LNCaP clone FGC (cell line): ENCODE measurements at places on chromosomes 2 and 18.

GRCh38 chr2:227728035-227728434 is at the start of gene SCYGR7:
SCYGR7 (plus strand) TSS chr2:227728335; CDS start chr2:227728335, 0 bp downstream.
- no peak for DNase-seq

DNA sequence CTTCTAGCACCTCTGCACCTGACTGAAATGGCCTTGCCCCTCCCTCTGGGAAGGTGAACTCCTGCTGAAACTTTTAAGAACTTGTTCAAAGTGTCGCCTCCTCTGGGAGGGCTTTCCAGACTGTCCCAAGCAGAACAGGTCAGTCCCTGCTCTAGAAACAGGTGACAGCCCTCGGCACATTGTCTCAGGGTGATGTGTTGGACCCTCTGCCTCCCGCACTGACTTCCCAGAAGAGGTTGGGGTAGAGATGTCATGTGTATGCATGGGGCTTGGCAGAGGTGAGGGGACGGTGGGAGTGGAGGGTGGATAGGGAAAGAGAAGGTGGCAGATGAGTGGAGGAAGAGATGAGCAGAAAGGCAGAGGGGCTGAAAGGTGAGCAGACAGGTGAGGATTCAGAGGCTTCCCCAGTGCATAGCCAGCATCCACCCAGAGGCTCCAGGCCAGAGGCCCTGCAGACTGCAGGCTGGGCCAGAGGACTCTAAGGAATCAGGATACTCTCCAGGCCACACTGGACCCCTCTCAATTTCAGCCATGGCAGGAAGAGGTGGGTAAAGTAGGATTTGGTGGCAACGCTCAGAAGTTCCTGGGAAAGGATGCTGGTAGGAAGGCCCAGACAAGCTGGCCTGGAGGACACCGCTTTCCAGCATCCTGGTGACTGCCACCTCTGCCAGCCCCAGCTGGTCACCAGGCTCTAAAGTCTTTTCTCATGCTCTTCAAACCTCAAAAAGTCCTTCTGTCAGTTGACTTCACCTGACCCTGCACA is 24.8 kb upstream of the TNS1 start:
- no peak for DNase-seq

DNA sequence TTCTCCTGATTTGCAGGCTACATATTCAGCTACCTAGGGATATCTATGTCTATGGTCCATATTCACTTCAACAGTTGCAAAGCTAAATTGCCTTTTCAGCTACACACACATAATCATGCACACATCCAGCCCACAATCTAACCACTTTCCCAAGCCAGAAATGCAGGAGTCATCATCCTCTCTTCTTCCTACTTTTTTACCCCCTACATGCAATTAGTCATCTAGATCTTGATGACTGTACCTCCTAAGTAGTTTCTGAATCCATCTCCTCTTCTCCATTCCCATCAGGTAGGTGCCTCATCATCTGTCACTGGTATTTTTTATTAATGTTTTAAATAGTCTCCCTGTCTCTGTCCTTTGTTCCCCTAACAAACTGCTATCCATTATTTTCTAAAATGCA is 23.7 kb upstream of the SPRED2 start:
- no peak for DNase-seq

- DNase-seq = no peak
These were observed 196.1 kb upstream of the MYT1L start for GRCh38 chr2:2527148-2527547.

GRCh38 chr2:40434731-40435271 is 17.1 kb downstream of the SLC8A1 start:
- no peak for DNase-seq

DNA sequence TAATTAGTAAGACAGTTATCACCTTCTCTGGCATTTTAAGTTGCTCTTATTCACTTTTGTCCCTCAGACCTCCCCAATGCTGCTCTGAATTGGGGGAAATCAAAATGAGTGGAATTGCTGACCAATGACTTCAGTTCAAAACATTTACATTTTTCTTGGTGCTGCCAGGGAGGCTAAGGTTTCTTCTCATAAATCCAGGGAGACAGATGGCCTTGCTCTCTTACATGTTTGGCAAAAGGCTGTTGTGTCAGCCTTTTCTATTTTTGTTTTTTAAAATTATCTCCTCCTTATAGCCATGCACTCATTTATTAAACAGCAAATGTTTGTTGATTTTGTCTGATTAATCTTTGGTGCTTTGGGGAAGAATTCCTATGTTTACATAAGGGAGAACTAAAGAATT is 82.0 kb downstream of the GALNT13 start:
- no peak for DNase-seq

DNA sequence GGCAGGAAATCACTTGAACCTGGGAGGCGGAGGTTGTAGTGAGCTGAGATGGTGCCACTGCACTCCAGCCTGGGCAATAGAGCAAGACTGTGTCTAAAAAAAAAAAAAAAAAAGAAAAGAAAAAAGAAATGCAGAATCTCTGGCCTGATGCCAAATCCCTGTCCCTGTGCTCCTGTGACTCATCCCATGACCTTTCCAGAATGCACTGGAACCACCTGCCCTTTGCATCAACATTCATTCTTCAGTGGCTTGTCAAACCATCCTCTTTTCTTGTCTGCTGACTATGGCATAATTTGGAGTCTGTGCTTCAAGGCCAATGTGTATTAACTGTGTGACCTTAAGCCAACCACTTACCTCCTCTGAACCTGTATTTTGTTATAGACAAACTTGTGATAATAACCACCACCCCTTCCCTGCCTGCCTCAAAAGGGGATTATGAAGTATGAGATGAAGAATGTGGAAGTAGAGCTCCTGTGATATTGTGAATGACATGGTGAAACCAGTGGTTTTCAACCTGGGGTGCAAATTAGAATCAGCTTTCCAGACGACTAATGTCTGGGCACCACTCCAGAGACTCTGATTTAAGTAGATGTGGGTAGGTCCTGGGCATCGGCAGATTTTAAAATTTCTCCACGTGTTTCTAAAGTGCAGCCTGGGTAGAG is 189.3 kb downstream of the CLIP4 start:
- DNase-seq = no peak

DNA sequence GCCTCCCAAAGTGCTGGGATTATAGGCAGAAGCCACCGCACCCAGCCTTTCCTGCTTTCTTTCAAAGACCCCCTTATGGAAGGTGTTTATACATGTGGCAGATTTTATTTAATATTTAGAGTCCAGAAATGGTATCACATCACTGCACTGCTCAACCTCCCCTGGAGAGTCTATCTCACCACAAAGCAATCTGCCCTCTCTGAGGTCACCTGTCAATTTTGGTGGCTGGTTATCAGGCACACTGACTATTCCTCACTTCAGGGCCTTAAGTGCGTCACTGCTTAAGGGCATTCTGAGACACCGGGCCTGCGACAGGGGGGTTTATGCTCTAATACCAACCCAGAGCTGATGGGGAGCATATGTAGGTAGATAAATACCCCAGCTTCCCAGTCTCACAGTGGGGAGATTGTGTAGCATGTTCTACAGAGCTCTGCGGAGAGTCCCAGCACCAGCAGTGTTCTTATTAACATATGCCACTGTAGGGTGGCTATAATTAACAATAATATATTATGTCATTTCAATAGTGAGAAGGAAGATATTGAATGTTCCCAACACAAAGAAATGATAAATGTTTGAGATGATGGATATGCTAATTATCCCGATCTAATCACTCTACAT is 42.7 kb upstream of the ZDBF2 start:
- DNase-seq = no peak

DNA sequence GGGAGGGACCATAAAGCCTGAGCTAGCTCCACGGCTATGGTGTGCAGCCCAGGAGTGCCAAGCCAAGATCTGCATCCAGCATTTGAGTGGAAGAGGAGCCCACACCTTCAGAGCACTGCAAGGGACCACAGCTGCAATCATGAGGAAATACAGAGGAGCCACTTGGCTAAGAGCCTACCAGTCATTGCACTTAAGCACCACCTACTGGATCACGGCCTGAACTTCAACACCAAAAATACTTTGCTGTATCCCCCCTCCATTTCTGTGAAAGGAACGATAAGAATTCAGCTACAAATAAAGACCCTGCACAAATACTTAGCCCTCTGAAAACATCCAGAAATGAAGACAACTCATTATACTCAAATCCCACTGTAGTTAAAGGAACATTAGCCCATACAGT is 545.3 kb downstream of the TSN start:
- no peak for DNase-seq

DNA sequence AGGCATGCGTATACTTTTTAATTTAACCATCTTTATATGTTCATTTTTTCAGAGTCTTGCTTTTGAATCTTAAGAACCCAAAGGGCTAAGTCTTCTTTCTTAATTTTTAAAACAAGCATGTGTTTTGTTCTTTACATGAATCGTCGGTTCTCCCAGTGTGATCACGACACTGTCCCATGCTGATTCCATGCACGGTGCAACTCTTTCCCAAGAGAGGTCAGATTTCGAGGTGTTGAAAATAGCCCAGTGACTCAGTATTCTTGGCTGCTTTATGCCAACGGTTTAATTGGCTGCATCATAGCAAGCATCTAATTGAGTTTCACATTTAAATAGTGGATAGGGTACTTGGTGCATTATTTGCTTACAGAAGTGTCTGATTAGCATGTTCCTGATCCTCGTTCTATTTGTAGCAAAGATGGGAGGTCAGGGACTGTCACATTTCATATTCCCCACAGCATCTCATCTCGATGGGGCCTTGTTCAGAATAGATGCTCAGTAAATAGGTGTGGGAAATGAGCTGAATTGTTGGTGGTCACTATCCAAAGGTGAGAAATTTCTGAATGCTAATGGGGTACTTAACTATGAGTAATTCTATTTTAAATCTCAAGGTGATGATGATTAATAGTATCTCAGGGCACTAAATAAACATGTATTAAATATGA is 2.8 kb downstream of the NPAS2 start:
- no peak for DNase-seq

DNA sequence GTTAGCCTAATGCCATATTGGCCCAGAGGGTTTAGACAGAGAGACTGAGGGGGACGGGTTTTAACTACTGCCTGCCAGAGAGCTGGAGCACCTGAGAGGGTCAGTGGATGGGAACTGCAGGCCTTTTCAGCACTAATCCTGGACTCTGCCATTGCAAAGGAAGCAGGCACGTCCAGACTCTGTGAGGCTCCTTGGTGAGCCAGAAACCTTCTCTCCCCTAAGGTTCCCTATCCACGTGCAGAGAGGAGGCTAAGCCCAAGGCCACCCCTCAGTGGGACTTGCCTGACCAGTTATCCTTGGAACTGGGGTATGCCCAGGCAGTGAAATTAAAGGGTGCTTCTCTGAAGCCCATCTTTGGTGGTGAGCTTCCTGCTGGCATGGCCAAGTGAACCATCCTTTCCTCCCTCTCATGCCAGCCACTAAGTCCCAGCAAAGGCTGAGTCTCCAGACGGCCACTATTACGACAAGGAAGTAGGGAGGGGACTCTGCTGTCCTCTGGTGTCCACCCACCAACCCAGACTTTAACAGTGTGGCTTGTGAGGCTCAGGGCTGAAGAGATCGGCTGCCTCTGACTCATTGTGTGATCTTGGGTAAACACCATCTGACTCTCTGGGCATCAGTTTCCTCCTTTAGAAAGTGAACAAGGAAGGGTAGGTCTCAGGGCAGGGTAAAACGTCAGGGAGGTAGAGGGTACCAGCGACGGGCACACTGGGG is 3.9 kb upstream of the MLPH start:
- DNase-seq = no peak

- DNase-seq = no peak
These were observed 230.5 kb downstream of the ETAA1 start for GRCh38 chr2:67627456-67628207.

- no peak for DNase-seq
These were observed 15.0 kb upstream of the TRAF3IP1 start for GRCh38 chr2:238305092-238305862.

GRCh38 chr2:821546-821945 is 129.1 kb upstream of the SNTG2 start:
- DNase-seq = no peak

DNA sequence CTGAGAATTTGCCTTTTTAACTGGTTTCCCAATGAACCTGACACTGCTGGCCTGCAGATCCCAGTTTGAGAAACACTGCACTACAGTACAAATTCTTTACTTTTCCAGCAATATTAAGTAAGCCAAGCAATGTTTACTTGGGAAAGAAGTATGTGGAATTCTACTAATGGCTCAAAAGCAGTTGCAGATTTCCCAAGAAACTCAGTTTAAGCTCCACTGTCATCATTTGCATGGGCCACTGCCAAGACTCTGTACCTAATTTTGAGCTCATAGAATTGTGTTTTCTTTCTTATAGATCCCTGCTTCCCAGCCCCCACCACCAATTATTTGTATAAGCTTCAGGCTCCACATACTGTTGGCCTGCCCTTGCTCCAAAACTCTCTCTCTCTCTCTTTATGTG is 676.1 kb downstream of the RNF144A start:
- DNase-seq = no peak

DNA sequence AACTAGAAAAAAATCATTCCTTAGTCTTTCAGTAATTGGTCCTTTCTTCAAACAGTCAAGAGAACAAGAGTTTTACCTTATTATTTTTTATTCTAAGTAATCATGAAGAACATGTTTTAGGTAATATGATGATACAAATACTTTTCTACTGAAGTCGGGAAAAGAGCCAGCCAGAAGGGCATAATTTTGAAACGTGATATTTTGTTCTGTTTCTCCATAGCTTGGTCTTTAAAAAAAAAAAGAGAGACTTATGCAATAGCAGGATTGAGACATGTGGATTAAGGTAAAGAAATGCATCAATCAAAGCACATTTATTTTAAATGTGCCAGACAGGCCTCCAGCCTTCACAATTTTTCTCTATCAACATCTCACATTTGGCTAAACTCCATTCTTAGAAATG is 1016.8 kb downstream of the CNTNAP5 start:
- no peak for DNase-seq

GRCh38 chr2:39107156-39107555 is 13.7 kb downstream of the SOS1 start:
- no peak for DNase-seq

DNA sequence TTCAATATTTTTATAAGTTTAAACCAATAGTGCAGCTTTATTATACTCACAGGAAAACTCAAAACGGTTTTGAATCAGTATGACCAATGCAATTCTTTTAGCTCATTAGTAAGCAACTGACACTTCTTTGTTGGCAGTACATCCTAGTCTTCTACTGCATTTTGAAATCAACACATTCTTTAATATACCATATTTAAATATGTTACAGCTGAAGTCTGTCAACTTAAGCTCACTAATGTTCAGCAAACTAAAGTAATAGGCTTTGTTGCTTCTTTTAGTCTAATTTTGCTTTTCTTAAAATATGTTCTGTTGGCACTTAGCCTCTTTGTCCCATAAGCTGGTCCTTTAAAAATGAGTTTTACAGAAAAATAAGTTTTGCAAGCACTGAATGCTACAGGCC is 55.4 kb upstream of the CCBE1 start:
- DNase-seq = no peak

- DNase-seq = peak; percentile 36
These were observed 59.5 kb downstream of the ABCG8 start for GRCh38 chr2:43898134-43898837.

GRCh38 chr2:145408980-145409379 is 889.1 kb upstream of the ZEB2 start:
- no peak for DNase-seq
